Activated naive CD4-positive, alpha-beta T cell treated with anti-CD3 and anti-CD28 coated beads for 36 hours (primary cell): ENCODE measurements at places on chromosomes 3 and 15.

- no peak for DNase-seq
Measured at GRCh38 chr3:180617049-180617448, 15.1 kb downstream of the TTC14 start.

DNA sequence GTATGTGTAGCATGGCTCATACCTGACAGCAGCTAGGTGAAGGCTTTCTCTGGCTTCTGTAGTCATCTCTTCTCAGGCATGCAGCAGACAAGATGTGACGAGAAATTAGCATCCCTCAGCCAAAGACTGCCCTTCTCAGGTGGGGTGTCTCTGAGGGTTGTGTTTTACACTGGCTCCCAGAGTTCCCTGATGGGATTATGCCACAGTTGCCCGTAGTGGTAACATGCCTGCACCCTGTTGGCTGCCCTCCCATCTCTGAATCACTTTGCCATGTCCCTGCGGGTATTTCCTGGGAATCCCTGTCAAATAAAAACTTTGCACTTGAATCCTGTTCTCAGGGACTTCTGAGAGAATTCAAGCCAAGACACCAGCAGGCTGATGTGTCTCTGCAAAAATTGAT is 70.5 kb downstream of the LRTM1 start:
- no peak for DNase-seq

- DNase-seq, result no peak
Measured at GRCh38 chr3:8745619-8746370, 12.2 kb downstream of the CAV3 start.

DNA sequence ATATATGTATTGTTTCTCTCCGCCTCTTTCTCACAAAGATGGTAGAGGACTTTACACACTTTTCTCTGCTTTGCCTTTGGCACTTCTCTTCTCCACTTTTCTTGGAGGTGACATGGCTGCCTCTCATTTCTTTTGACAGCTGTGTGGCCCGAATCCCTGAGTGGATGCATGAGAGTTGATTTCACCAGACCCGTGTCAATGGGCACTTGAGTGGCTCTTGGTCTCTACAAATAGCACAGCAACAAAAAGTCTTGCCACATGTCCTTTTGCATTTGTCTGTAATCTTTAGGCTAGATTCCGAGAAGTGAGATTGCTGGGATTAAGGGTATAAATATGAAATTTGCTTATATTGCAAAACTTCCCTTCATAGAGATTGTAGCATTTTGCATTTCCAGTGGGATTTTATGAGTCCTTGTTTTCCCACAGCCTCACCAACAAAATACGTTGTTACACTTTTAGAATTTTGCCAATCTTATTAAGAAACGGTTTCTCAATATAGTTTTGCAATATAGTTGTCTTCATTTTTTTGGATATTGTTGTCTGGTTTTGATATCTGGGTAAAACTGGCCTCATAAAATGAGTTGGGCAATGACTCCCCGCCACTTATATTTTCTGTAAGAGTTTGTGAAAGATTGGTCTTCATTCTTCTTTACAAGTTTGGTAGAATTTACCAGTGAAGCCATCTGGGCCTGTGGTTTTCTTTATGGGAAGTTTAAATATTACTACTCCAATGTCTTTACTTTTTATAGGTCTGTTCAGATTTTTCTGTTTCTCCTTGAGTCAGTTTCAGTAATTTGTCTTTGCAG is 5.2 kb upstream of the TRPM1 start:
- no peak for DNase-seq

GRCh38 chr3:150798122-150798618 is 35.2 kb upstream of the SIAH2 start:
- DNase-seq, result no peak
